Activated CD8-positive, alpha-beta memory T cell treated with anti-CD3 and anti-CD28 coated beads for 1 hour (primary cell): ENCODE measurements at places on chromosomes 3 and 15.

- no peak for DNase-seq
Measured at GRCh38 chr15:34854232-34854631, 58.9 kb upstream of the ACTC1 start.

- no peak for DNase-seq
Measured at GRCh38 chr3:110456438-110457138, 615.0 kb upstream of the NECTIN3 start.

DNA sequence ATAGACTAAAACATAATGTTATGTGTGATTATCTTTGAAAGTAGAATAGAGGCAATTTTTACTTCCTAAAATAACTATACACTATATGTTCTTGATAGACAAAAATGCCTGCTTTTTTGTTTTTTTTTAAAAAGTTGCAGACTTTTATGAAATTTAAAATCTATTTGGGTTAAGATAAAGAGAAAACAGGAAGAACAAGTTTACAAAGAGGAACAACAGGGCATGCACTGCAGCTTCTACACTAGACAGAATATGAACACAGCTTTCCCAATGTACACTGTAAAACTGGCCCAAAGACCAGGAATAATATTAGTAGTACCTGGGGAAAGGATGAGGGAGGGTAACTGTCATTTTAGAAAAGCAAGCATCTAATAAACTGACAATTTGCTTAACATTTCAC is 53.7 kb downstream of the NR1I2 start:
- no peak for DNase-seq

GRCh38 chr3:189053322-189053721 is 118.4 kb upstream of the TPRG1 start:
- no peak for DNase-seq

- no peak for DNase-seq
Measured at GRCh38 chr15:67753891-67754290, 71.4 kb upstream of the SKOR1 start.
